Fibroblast of lung (primary cell): ENCODE measurements at places on chromosomes 11 and 22. TPM values are rescaled to one million over a fixed set of nuclear protein-coding genes. Genes with fewer than 3 reads are reported as not detected.

APOBEC3H gene
- 0.26 and 1.3 TPM in 2 replicates for total RNA-seq

RNASEH2C gene
- total RNA-seq, result 19.5 and 29.1 TPM in 2 replicates

ART5 gene
- total RNA-seq, result 0.50 and 0.77 TPM in 2 replicates

SLC22A8 gene
- not detected in 2 replicates for total RNA-seq

CASP12 gene
- total RNA-seq, result 0.17 and 0.26 TPM in 2 replicates

DNA sequence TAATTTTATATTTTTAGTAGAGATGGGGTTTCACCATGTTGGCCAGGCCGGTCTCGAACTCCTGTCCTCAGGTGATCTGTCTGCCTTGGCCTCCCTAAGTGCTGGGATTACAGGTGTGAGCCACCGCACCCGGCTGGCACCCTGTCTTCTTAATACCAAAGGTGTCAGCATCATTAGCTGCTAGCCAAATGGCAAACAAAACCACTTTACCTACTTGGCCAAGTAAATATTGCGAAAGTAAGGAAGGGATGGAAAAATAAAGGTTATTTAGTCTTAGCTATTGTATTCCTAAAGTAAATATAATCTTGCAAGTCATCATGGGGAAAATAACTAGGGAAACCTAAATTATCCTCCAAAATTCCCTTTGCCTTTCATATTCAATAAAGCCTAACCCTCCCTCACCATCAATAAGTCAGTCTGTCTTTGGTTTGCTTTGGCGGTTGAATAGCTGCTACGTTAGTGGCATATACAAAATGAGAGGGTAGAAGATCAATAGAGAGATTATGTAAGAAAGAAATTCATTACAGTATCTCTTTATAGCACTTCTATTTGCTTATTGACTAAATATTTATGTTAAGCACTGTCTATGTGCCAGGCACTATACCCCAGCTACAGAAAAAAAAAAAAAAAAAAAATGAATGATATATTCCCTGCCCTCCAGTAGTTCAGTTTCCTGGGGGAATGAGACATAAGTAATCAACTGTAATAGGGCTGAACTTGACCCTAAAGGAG, 40.2 kb upstream of the CFAP300 start:
- no peaks in the 10 kb centered on the region for H3K27me3 ChIP-seq
- H3K4me1 ChIP-seq, result peaks cover 18% of the 10 kb centered on the region
- no peak overlapping the region for H3K4me3 ChIP-seq
- H3K27ac ChIP-seq, result no peak overlapping the region
- no peaks in the 10 kb centered on the region for H3K36me3 ChIP-seq

- no peak overlapping the region for H3K4me3 ChIP-seq
- no peaks in the 10 kb centered on the region for H3K27me3 ChIP-seq
- H3K4me1 ChIP-seq, result no peaks in the 10 kb centered on the region
- H3K36me3 ChIP-seq, result no peaks in the 10 kb centered on the region
- no peak overlapping the region for H3K27ac ChIP-seq
- no peak for DNase-seq
Measured at GRCh38 chr11:40597546-40598113, 861.8 kb downstream of the LRRC4C start.

DNA sequence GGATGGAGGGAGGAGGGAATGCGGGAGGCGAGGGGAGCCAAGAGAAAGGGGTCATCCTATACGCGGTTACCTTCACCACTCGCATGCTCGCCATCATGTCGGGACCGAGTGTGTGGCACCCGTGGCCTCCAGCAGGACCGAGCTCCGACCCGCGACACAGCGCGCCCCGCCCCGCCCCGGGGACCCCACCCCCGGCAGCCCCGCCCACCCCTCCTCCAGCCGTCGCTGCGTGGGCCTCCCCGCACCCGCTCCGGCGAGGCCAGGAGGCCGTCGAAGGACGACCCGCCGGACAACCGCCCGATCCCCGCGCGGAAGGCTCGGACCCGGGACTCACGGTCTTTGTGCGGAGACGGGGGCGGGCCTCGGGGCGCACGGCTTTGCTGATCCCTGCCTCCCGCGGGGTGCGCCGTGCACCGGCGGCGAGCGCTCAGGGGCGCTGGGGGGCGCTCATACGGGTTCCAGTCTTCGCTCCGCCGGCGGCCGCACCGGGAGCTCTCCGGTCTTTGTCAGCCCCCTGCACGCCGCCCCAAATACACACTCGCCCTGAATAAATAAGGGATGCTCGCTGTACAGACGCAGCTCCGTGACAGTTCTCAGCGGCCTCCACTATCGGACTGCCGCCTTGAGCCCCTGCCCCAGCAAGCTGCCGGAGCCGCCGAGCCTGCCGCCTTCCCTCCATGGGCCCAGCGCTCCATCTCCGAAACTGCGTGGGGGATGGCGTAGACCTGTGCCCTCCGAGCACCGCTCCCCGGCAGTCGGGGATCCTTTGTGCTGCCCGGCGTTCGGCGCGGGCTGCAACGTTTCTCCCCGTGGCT, at the start of gene UBE2L6:
Gene UBE2L6 (minus strand): TSS at position 158 of the 815 bp plus-strand sequence. CDS start 61 bp downstream, at position 97.
- no peaks in the 10 kb centered on the region for H3K27me3 ChIP-seq
- H3K27ac ChIP-seq, result peak within 1 kb of the TSS; percentile 73
- peak; percentile 32 for DNase-seq
- no peaks in the 10 kb centered on the region for H3K36me3 ChIP-seq

DNA sequence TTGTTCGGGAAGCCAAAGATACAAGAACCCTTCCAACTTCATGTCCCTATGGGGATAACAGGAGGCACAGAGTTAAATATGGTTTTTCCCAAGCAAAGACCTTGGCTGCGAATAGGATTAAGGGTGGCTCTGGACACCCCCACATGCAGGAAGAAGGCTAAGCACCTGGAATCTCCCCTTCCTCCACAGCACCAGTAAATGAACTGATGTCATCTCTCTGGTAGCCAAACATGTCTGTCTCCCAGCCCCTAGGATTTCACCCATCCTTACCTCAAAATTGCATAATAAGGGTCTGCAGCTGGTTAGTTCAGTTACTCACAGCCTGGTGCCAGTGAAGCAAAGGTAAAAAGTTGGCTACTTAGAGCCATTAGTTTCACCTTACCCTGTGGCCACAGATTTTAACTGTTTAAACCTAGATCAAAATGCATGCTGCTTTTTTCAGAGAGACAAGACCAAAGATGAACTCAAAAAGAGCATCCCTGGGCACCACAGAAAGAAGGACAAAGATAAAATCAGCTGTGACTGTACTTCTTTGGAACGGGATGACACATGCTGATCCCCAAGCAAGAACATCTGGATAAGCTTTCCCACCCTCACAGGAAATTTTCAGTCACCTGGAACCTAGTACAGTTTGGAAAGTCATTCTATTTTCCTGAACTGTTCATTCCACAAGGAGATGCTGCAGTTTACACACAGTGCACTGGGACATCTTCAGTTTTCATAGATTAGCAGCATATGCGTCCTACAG, 77.2 kb upstream of the AKIP1 start:
- H3K4me3 ChIP-seq, result no peak overlapping the region
- H3K36me3 ChIP-seq, result peaks cover 2% of the 10 kb centered on the region
- no peaks in the 10 kb centered on the region for H3K27me3 ChIP-seq

GRCh38 chr22:17873804-17874203, 99.5 kb upstream of the BID start:
- no peaks in the 10 kb centered on the region for H3K27me3 ChIP-seq
- no peak for DNase-seq
- no peaks in the 10 kb centered on the region for H3K4me1 ChIP-seq
- peaks cover 6% of the 10 kb centered on the region for H3K36me3 ChIP-seq
- H3K4me3 ChIP-seq, result no peak overlapping the region

- H3K27ac ChIP-seq, result no peak overlapping the region
- DNase-seq, result no peak
- H3K36me3 ChIP-seq, result no peaks in the 10 kb centered on the region
- no peaks in the 10 kb centered on the region for H3K4me1 ChIP-seq
Measured at GRCh38 chr11:116384876-116385275, 387.9 kb downstream of the BUD13 start.

DNA sequence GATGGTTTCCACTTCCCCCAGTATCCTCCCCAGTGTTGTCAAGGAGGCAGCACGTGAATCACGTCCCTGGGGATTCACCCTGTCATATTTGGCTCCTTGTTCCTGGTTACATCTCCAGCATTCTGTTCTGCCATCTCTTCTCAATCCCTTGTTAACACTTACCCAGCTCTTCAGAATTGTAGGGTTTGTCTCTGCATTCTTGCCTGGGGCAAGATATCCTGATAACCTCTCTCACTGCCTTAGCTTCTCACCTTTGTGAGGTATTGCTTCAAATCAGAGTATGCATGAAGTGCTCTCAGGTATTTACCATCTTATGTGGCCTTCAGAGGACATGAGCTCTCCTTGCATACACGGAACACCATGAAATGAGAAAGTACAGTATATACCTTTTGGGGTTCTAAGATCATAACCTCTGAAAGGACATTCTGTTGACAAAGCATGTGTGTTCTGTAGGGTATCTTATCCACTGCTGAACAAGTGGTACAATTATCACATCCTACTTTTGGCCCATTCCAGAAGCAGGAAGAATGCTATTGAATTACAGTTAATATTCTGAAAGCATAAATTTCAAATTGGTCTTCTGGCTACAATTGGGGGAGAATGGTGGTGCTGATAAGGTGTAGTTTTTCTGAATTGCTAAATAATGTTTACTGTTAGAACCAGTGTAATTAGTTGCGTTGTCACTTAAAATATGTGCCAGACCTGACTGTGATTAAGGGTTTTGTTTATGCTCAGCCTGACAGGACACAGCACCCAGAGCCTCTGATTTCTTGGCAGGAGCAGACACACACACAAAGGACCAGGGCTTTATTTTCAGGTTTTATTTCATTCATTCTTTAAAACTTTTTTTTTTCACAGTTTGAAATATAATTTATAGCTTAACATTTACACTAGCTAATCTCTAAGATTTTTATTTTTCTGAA, 32.7 kb downstream of the VSTM5 start:
- H3K4me1 ChIP-seq, result no peaks in the 10 kb centered on the region
- H3K27me3 ChIP-seq, result no peaks in the 10 kb centered on the region
- H3K36me3 ChIP-seq, result no peaks in the 10 kb centered on the region
- no peak for DNase-seq
- H3K4me3 ChIP-seq, result no peak overlapping the region
- no peak overlapping the region for H3K27ac ChIP-seq

DNA sequence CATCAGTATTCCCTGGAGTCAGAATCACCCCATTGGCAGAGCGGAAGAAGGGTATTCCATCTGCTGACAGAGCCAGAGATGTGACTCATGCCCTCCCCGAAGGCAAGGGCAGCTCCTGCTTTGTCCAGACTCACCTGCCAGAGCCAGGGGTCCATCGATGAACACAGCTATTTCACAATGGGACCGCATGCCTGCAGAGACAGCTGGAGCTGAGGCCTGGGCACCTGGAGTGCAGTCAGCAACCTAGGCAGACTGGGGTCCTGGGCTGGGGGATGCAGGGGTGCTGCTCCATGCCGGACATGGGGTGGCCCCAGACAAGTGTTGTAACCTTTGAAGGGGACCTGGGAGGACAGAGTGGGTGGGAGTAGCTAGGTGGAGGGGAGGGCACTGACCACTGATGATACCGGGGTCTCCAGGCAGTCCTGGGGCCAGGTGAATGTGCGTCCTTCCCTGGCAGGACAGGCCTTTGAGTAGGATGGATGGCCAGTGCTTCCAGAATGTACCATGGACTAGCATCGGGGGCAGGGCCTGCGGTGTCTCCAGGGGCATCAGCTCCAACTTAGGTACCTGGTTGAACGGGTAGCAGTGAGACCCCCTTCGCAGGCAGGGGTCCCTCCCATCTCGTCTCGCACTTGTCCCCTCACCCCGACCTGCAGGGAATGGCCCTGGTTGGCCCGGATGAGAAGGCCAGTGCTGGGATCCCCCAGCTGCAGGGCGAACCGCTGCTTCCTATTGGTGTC, 1.7 kb downstream of the TRPT1 start:
- H3K27me3 ChIP-seq, result no peaks in the 10 kb centered on the region
- H3K36me3 ChIP-seq, result peaks cover 14% of the 10 kb centered on the region

DNA sequence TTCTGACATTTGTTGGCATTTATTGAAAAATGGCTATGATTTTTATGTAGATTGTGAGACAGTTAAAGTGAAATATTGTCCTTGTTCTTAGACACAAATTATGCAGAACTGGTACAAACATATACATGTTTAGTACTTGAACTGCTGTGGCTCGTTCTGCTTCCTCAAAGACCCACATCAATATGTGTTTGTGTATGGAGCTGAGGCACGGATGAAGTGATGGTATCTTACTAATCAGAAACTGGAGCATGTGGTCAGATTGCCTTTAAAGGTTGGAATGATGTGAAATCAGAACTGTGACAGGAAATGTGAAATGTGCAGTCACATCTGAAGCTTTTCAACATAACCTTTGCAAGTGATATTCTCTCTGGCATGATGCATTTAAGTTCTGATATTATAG, 130.4 kb downstream of the NAV2 start:
- H3K36me3 ChIP-seq, result peaks cover 2% of the 10 kb centered on the region
- H3K27ac ChIP-seq, result no peak overlapping the region
- no peak for DNase-seq
- no peak overlapping the region for H3K4me3 ChIP-seq

DNA sequence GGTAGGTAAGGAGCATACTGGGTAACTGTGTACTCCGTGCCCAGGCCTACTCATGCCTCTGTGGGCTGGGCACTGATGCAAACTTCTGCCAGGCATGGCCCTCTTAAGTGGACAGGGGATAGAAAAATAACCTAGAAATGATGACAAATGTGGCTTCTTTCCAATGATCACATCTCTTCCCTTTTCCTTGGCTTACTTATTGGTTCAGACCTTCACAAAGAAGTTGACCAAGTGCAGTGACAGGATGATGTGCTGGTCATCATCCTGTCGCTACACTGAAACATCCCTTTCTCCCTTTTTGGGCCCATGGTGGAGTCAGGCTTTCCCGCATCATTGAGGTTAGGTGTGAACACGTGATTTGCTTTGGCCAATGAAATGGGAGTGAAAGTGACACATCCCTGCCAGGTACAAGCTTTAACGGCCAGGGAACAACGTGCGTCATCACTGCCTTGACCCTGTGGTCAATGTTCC, 31.8 kb upstream of the APOBEC3A start:
- H3K4me1 ChIP-seq, result peaks cover 6% of the 10 kb centered on the region
- H3K36me3 ChIP-seq, result no peaks in the 10 kb centered on the region
- no peaks in the 10 kb centered on the region for H3K27me3 ChIP-seq
- H3K4me3 ChIP-seq, result no peak overlapping the region

DNA sequence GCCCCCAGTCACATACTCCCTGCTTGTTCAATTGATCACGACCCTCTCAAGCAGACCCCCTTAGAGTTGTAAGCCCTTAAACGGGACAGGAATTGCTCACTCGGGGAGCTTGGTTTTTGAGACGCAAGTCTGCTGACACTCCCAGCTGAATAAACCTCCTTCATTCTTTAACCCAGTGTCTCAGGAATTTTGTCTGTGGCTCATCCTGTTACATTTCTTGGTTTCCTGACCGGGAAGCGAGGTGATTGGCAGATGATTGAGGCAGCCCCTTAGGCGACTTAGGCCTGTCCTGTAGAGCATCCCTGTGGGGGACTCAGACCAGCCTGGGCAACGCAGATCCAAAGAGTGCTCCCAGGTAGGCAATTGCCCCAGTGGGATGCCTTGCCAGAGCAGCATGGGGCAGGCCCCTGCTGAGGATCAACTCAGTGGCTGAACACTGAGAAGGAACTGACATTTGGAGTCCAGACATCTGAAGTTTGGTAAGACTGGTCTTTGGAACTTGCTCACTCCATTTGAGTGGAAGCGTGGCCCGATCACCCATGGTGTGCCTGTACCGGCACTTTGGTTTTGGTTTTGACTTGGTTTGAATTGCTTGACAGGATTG, 51.5 kb downstream of the NEU3 start:
- DNase-seq, result no peak
- H3K27ac ChIP-seq, result no peak overlapping the region
- no peak overlapping the region for H3K4me3 ChIP-seq

- DNase-seq, result no peak
- H3K27ac ChIP-seq, result no peak overlapping the region
- no peak overlapping the region for H3K4me3 ChIP-seq
Measured at GRCh38 chr11:130161441-130162145, 2.0 kb downstream of the ST14 start.
